ENCODE measurements at places on chromosomes 3 and 15.

DNA sequence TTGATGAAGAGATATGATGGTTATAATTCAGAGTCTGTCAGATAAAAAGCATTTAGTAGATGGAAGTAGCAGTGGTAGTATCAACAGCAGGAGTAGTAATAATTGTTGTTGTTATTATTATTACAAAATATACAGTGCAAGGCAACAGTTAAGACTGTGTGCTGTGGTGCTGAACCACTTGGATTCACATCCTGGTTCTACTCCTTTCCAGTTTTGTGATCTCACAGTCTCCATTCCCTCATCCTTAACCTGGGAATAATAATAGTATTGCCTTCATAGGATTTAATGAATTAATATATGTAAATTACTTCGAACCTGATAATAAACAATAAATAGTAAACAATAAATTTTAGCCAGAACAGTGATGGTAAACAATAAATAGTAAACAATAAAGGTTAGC lies 37.1 kb upstream of the TSC22D2 start:
- DNase-seq, result no peak

GRCh38 chr15:33994005-33994615 lies 25.8 kb downstream of the CHRM5 start:
- no peak for DNase-seq

GRCh38 chr3:126268866-126269265 lies 88.3 kb downstream of the KLF15 start:
- no peak for DNase-seq

GRCh38 chr3:50490424-50490823 lies 13.0 kb downstream of the CACNA2D2 start:
- no peak for DNase-seq

DNA sequence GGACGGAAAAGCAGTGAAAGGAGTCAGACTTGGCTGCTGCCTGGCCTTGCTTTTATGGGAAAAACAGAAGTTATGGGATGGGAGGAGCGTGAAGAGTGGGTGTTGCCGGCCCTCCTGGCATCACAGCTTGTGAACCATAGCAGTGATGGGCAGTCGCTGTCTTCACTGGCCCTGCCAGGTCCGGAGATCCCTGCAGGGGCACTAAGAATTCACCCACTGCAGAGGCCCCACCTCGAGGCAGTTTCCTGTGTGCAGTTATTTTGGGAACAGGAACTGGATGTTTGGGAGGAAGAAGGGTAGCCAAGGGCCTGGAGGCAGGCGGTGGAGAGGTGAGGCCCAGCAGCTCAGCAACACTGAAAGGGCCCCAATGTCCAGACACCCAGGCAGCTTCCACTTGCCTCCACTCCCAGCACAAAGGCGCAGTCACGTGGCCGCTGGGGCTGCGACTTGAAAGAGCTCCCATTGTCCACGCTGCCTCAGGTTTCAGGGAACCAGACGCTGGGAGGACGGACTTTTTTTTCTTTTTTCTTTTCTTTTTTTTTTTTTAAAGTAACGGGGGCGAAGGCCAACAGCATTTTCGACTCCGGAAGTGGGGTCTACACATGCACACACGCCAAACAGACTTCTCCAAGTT lies 255.6 kb downstream of the ZNF621 start:
- DNase-seq, result peak; percentile 89
